ENCODE measurements at places on chromosomes 1 and 21. TPM values are rescaled to one million over a fixed set of nuclear protein-coding genes. Genes with fewer than 3 reads are reported as not detected.

GRCh38 chr1:187091666-187092065 is 262.9 kb downstream of the PLA2G4A start:
- DNase-seq = no peak

GRCh38 chr1:3429766-3430165 is 24.7 kb upstream of the ARHGEF16 start:
- DNase-seq = no peak

DNA sequence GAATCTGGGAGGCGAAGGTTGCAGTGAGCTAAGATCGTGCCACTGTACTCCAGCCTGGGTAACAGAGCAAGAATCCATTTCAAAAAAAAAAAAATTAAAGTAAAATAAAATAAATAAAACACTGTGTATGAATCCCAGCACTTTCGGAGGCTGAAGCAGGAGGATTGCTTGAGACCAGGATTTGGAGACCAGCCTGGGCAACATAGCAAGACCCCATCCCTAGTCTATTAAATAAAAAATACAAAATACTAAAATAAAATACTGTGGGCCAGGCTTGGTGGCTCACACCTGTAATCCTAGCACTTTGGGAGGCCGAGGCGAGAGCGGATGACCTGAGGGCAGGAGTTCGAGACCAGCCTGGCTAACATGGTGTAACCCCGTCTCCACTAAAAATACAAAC is 4.2 kb upstream of the BNIPL start:
- DNase-seq = no peak

- peak; percentile 31 for DNase-seq
Observed at GRCh38 chr1:41355356-41355755, 5.9 kb upstream of the FOXO6 start.

DNA sequence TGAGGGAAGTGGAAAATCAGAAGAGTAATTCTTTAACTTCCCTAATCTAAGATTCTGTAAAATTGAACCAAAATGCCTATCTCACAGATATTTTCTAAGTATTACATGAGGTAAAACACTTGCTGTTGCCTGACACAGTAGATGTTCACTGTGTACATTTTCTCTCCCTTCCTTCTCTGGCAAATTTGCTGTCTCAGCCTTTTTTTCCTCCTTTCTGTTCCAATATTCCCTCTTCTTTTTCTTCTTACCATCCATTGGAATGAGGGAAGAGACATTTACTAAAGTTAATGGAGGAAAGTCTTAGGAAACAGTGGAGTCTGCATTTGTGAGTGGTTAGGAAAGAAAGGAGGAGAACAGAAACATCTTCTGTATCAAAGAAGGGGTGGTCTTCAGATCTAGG is 239.9 kb downstream of the ZP4 start:
- no peak for DNase-seq

DNA sequence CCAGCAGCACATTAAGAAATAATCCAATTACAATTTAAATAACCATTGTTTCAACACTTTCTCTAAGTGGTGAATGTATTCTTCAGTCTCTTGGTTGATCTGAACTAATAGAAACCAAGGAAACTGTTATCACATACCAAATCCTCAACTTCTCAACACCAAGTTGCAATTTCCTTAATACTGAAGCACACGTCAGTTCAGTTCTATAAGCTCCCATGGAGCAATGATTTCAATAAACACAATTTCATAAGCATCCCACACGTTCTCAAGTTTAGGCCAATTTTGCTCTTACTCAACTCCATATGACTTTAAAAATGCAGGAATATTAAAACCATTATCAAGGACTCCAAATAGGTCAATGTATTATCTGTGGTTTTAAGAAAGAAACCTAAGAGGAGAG is 5.8 kb upstream of the ERG start:
- no peak for DNase-seq

GRCh38 chr1:160308451-160309184 is 23.7 kb upstream of the PEX19 start:
- DNase-seq = no peak

GRCh38 chr1:58577654-58578030 is 590 bp upstream of the TACSTD2 start:
- DNase-seq = no peak

DNA sequence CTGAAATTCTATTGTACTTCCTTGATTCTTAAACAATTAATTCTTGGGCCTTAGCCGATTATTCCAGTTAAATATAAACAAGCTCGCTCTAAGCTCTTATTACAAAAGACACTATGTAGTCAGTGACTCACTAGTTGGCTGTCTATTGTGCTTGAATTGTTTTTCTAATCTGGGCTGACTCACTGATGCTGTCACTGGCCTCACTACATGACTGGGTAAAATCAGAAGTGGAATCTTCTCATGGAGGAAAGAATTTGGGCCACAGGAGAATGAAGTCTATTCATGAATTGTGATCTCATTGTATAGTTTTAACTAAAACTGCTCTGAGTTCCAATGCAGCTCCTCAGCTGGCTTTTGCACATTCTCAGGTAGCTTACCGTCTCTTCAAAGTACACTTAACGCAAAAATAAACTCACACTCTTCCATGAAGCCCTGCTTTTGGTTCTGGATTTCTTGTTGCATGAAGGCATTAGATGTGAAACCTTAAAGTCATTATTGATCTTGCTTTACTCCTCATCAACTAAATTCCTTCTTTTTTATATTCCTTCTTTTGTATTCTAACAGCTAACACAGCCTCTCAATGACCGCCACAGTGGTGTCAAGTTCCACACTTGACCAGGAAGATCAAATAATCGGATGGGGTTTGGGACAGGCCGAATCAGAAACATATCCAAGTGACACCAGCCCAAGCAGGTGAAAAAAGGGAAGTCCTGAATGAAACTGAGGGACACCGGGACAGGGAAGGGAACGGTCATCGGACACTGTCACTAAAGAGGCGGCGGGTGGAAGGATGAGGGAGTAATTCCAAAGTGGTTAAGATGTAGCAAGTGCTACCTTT is 80.9 kb upstream of the LBR start:
- DNase-seq = no peak

GRCh38 chr1:195550071-195550862 is 1058.0 kb downstream of the KCNT2 start:
- no peak for DNase-seq

- no peak for DNase-seq
Observed at GRCh38 chr1:48693674-48694320, 82.9 kb downstream of the BEND5 start.

CDK18 gene
- total RNA-seq = 9.4 TPM

CACNA1S gene
- not detected for total RNA-seq

RHBDL2 gene
- total RNA-seq = 0.22 TPM

ANGPTL7 gene
- total RNA-seq = 159 TPM

Data from sciatic nerve (tissue), 2 donors.